ENCODE measurements at places on chromosomes 2 and 18.

DNA sequence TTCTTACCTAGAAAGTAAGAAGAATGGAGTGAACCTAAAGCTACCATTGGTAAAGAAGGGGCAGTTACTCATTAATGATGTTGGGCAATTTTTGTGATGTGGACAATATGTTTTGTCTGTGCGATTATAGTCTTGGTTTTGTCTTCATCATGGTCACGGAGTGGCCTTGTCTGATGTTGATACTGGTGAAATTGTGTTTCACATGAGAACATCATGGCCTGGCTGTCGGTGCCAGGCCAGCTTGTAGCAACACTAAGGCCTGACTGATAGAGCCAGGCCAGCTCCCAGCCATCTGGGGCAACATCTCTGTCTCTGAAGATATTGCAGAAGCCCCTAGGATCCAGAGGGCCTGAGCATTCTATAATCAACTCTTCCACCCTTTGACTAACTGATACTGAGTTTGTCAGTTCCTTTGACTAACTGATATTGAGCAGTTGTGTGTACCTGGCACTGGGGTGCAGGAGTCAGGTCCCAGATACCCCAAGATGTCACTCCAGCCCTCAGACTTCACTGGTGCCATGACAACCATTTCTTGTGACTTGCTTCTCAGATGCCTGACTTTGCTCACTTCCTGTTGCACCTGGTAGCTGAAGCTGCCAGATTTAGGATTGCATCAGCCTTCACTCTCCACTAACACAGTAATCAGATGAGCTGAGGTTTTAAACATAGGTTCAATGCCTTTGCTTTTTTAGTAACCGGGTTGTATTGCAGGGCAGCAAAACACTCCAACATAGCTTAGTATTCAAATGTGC, 62.5 kb downstream of the RPIA start:
- DNase-seq = no peak

DNA sequence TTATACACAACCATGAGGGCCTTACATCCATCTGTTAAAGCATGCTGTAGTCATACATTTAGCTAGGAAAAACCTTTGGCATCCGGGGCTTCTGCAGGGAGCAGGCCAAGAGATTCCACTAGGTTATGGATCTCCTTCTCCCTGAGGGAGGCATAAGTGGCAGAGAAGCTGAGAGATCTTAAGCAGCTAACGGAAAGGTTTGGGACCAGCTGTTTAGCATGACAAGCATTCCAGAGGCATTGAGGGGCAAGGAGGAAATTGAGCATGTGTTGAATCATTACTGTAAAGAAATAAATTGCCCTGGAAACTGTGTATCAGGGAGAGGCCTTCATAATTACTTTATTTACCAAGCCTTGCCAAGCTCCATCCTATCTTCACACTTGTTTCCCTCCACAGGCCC, 643.1 kb downstream of the CNTNAP5 start:
- no peak for DNase-seq

- DNase-seq = no peak
These were observed 96.1 kb upstream of the PIK3C3 start for GRCh38 chr18:41858761-41859555.

GRCh38 chr2:230891064-230891463, 26.3 kb downstream of the ITM2C start:
- DNase-seq = no peak

GRCh38 chr2:195044801-195045200, 612.2 kb upstream of the SLC39A10 start:
- no peak for DNase-seq
